ENCODE measurements at places on chromosomes 11 and 22.

DNA sequence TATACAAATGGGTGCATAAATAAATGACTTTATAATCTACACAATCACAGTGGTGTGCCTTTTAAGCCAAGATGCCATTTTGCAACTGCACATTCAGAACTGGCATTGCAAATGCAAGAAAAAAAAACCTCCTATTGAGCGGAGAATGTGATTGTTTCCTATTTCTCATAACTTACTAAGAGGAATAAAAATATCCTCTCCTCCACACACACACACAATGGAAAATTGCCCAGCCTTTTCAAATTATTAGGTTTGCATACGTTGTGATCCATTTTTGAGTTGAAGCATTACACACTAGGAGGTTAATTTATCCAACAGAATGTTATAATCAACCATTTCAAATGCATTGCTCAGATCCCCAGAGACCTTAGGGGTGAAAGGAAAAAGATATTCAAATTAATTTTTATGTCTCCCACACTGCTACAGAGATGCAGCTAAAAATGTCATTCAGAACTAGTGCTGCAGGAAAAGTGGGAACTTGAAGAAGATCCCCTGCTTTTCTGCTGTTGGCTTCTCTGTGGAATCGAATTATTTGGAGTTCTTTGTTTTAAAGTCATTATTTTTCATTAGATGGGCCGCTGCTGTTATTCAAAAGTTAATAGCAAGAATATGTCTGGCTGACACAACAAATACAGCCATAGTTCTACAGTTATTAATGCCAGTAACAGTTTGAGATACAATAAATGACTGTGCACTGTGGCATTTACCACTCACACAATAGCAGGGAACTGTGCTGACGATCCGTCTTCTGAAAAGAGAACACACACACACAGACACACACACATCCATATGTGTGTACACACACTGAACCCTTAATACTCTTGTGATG, 299.9 kb upstream of the ANO5 start:
- no peak for DNase-seq

- peak; percentile 33 for DNase-seq
These were observed 16.9 kb upstream of the SPTY2D1 start for GRCh38 chr11:18650859-18651557.

DNA sequence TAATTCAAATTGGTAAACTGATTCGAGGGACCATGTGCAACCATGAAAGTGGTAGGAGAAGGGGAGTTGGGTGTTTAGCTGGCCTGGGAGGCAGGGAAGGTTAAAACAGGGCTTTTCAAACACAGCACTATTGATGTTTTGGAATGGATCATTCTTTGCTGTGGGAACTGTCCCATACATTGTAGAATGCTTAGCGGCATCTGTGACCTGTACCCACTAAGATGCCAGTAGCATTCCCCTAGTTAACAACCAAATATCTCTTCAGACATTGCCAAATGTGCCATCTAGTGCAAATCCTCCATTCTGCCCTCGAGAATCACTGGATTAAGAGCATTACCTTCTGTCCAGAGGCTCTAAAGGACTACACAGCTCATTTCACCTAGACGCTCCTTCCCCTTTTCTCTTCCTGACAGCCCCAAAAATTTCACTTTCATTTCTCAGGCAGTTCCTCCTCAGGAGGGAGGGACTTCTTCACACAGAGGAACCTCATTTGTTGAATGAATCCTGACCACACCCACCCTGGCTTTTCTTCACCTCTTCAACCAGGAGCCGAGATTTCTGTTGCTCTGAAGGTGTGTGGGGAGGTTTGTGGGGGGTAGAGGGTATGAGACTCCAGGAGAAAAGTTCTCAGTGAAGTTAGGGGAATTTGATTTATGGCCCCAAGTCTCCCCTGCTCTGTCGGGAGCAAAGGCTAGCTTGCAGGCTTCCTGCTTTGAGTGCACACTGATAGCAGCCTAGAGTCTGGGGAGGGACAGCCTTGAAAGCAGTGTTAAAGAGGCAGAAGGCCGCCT, at the start of gene TRIM34:
TRIM34 (plus strand) TSS at position 513 of the 791 bp plus-strand sequence. CDS start 7,331 bp downstream, outside the sequence.
- DNase-seq = peak; percentile 76

GRCh38 chr22:37442537-37442936, 15.3 kb upstream of the ELFN2 start:
- DNase-seq = no peak

DNA sequence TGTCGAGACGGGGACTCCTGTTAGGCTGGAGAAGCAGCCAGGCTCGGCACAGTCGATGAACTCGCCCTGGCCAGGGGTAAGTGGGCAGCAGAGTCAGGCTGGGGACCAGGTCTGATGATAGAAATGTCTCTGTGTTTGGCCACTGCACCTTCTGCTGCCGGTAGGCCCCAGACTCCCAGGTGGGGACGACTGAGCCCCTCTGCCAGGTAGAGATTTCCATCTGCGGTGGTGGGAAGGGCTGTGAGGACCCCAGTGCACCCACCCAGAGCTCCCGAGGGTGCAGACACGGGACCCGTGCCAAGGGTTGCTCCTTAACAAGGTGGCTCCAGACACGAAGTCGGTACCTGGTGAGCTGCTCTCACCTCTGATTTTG, 862.5 kb downstream of the TBC1D22A start:
- DNase-seq = no peak
